ENCODE measurements at places on chromosomes 3 and 15.

GRCh38 chr15:76060118-76060989 is 569 bp downstream of the TMEM266 start:
- no peak for DNase-seq

GRCh38 chr3:61530355-61530754 is 31.0 kb upstream of the PTPRG start:
- DNase-seq = no peak

GRCh38 chr3:147218965-147219364 is 187.4 kb downstream of the ZIC4 start:
- DNase-seq = no peak

DNA sequence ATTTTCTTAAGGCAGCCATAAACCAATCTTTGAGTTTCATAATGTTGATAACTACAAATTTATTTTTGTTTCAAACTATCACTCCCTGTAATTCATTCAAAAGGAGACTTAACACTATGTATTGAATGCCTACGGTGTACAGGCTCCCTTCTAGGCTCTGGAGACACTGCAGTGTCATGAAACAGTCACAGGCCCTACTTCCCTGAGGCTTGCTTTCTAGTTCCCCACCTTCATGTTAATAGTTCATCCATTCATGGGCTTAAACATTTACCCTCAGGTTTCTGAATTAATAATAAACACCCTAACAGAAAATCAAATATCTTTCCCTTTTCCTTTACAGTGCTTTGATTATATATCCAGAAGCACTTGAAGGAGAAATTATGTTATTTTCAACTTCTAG is 168.7 kb downstream of the CHL1 start:
- no peak for DNase-seq

DNA sequence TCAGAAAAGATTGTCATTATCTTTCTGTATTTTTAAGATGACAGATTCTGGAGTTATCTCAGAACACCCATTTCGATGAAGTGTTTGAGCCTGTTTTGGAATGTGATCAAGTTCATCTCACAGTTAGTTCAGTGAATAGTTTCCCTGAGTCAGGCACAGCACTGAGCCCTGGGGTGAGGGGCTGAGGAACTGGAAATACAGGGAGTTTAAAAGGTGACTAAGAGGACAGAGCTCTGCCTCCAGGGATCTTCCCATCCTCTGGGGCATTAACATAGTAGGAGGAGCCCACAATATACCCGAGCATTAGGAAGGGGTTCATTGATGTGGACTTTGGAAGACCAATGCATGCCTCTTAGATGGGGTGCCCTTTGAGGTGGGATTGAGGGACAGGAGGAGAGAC is 355.1 kb downstream of the CLSTN2 start:
- DNase-seq = no peak

GRCh38 chr3:29329986-29330890 is 49.4 kb downstream of the RBMS3 start:
- DNase-seq = no peak

GRCh38 chr15:96323319-96324145 is 7.0 kb upstream of the NR2F2 start:
- no peak for DNase-seq

DNA sequence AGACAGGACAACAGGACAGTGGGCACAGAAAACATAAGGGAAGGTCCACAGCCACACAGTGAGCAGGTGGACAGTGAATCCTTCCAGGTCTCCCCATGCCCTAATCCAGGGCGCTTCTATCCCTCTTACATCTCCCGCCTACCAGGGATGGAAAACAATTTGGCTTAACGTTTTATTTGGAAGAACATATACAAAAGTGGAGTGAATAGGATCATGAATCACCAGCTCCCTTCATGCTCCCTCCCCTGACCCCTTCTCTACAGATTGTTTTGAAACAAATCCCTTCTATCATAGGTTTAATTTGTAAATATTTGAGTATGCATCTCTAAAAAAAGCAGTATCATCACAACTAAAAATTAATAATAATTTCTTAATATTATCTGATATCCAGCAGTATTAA is 52.5 kb downstream of the CLDN11 start:
- DNase-seq = no peak

DNA sequence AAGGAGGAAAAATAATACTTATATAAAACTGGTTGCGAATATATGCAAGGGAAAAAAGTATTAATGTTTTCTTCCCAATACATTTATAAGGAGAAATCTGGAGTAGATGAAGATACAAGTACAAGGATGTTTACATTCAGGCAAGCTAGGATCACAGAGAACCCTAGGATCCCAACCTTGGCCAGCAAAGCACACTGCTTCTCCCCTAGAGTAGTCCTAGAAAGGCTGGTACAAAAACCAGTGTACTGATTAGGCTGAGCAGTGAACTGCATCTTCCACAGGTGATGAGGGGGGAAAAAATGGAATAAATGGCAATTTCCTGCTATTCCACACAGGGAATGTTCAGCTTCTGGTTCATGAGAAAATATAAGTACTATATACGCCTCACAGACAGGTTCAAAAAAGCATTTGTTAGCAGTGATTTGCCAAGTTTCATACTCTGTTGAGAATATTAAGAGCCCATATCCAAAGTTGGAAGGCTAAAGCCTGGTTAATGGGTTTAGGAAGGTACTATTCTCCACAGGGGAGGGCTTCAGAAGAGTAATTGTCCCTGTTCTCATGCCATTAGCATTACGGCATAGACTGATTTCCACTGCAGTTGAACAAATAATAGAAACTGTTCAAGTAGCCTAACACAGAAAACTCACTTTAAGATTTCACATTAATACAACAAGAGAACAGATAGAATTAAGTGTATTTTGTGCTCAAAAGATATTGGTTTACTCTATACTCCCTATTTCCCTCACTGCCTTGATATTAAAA is 10.4 kb upstream of the NMB start:
- no peak for DNase-seq

GRCh38 chr3:52655895-52656294 is 29.8 kb downstream of the PBRM1 start:
- DNase-seq = no peak

DNA sequence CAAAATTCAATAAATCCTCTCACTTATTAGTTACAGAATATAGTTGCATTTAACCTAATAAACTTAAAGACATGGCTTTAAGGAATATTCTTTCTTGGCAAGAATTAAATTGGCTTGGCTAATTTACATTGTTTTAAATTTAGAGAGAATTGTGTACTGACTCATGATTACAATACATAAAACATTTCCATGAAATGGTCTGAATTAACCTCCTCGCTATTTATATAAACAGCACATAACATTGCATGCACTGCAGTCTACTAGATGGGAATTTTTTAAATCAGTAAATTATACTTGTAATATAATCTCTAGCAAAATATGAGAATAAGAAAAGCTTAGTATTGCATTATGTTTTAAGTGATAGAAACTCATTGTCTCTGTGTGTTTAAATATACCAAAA is 268.9 kb downstream of the SHOX2 start:
- DNase-seq = no peak

DNA sequence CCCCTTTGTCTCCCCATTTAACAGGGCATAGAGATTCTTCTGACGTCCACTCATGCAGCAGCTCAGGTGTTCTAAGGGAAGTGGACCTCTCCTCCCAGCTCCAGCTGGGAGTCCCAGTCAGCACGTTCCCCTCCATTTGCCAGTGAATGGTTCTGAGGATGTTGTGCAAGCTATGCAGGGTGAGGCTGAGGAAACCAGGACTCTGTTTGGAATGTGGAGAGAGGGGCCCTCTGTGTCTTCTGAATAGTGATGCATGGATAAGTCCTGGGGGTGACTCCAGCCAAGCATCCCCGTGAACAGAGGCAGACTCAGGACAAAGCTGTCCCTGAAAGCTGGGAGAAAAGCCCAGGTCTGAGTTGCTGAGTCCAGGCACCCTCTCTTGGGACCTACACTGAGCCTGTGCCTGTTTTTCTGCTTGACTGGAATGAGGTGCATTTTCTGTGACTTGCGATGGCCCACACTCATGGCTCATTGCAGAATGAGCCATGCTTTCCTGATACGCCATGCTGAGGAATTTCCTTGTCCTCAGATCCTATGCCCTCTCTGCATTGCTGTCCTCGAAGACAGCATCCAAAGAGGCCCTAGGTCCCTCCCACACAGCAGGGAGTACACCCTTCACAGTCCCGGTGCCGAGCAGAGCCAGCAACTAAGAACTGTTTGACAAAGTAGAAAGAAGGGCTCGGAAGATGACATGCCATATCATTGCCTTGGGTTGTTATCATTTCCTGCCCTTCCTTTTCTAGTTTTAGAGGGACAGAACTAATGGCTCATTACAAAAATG is 185.2 kb downstream of the ATP10A start:
- DNase-seq = no peak
